ENCODE measurements at places on chromosomes 3 and 15. TPM values are rescaled to one million over a fixed set of nuclear protein-coding genes. Genes with fewer than 3 reads are reported as not detected.

The IQCH gene
- total RNA-seq, result 0.45 TPM

The ATP13A3 gene
- total RNA-seq, result 204 TPM

The CCR1 gene
- 39.7 TPM for total RNA-seq

The CSTA gene
- 28.7 TPM for total RNA-seq

The MTHFS gene
- total RNA-seq, result 20.0 TPM

The GP9 gene
- not detected for total RNA-seq

The HYKK gene
- total RNA-seq, result 4.1 TPM

The INTS14 gene
- total RNA-seq, result 21.9 TPM

The ACAN gene
- 1.4 TPM for total RNA-seq

The SERPINI1 gene
- 2.2 TPM for total RNA-seq

The SPESP1 gene
- 1.3 TPM for total RNA-seq

The UPK1B gene
- not detected for total RNA-seq

The INKA1 gene
- total RNA-seq, result 3.2 TPM

The GPR15 gene
- not detected for total RNA-seq

The NOX5 gene
- total RNA-seq, result 0.19 TPM

The TLR9 gene
- total RNA-seq, result 0.19 TPM

The CHRD gene
- 11.3 TPM for total RNA-seq

The TMEM266 gene
- total RNA-seq, result 0.19 TPM

The SCG5 gene
- total RNA-seq, result 5.3 TPM

The RTP3 gene
- not detected for total RNA-seq

The PPARG gene
- total RNA-seq, result 349 TPM

The GANC gene
- 27.9 TPM for total RNA-seq

The CPN2 gene
- total RNA-seq, result 0.16 TPM

The OR4F6 gene
- total RNA-seq, result not detected

The ST6GAL1 gene
- total RNA-seq, result 35.6 TPM

The KLHL40 gene
- total RNA-seq, result not detected

The ANKRD34C gene
- total RNA-seq, result not detected

The GP5 gene
- total RNA-seq, result not detected

The CMTM8 gene
- total RNA-seq, result 5.6 TPM

The CHAC1 gene
- total RNA-seq, result 2.4 TPM

The C3orf85 gene
- total RNA-seq, result not detected

The MINAR1 gene
- 0.45 TPM for total RNA-seq

The GREM1 gene
- 435 TPM for total RNA-seq

The STAB1 gene
- total RNA-seq, result 557 TPM

The ZIC1 gene
- total RNA-seq, result not detected

The MESP2 gene
- 0.96 TPM for total RNA-seq

The TCAIM gene
- 19.9 TPM for total RNA-seq

The AGBL1 gene
- not detected for total RNA-seq

The HDC gene
- total RNA-seq, result 3.2 TPM

The KIF7 gene
- total RNA-seq, result 12.7 TPM

The DCP1A gene
- 28.6 TPM for total RNA-seq

The CAPN7 gene
- 41.3 TPM for total RNA-seq

The THSD4 gene
- total RNA-seq, result 5.1 TPM

The SSUH2 gene
- 0.45 TPM for total RNA-seq

The DUSP7 gene
- total RNA-seq, result 17.2 TPM

The DHFR2 gene
- 4.6 TPM for total RNA-seq

The TIGIT gene
- total RNA-seq, result 0.42 TPM

The NR2C2 gene
- total RNA-seq, result 32.9 TPM

The SNTN gene
- total RNA-seq, result not detected

The NUP210 gene
- 1.5 TPM for total RNA-seq

The GRAMD1C gene
- 1.8 TPM for total RNA-seq

The PHLDB2 gene
- 142 TPM for total RNA-seq

The ADIPOQ gene
- 1,676 TPM for total RNA-seq

The CCDC13 gene
- 1.3 TPM for total RNA-seq

The PPIP5K1 gene
- total RNA-seq, result 63.5 TPM

The WDR49 gene
- 0.64 TPM for total RNA-seq

The EXD1 gene
- total RNA-seq, result not detected

The CCR3 gene
- not detected for total RNA-seq

The LEKR1 gene
- total RNA-seq, result 1.2 TPM

Data from mesenteric fat pad (tissue), 1 donor.